ENCODE measurements at places on chromosomes 4 and X.

GRCh38 chr4:78829296-78829695 lies 53.1 kb downstream of the BMP2K start:
- H3K27me3 ChIP-seq, result no peaks in the 10 kb centered on the region
- no peak overlapping the region for H3K4me3 ChIP-seq
- peaks cover 71% of the 10 kb centered on the region for H3K36me3 ChIP-seq
- DNase-seq, result no peak

DNA sequence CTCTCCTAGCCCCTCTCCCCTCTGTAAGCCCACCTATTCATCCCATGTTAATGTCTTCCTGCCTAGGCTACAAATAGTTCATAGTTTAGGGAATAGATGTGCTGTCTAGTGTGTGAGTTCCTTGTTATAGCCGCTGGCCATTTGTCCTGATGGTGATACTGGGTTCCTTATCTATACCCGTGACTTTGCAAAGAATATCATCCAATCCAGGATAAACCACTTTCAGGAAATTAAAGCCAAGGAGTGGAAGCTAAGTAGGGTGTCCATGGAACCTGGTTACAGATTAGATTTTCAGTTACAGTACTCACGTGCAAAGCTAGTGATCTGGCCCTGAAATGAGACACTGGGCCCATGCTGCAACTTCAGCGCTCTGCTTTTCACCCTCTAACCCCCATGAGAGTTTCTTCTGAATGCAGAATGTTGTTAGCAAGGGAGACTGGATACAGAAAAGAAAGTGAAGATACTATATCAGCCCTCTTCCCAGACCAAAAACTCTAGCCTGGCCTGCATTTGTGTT lies 111.4 kb downstream of the TMEM164 start:
- H3K36me3 ChIP-seq, result no peaks in the 10 kb centered on the region
- H3K27ac ChIP-seq, result no peak overlapping the region
- H3K4me3 ChIP-seq, result no peak overlapping the region
- H3K4me1 ChIP-seq, result no peaks in the 10 kb centered on the region
- DNase-seq, result no peak

GRCh38 chr4:3710451-3711182 lies 55.6 kb upstream of the ADRA2C start:
- H3K27me3 ChIP-seq, result peaks cover 5% of the 10 kb centered on the region
- H3K36me3 ChIP-seq, result no peaks in the 10 kb centered on the region
- DNase-seq, result no peak

- no peak overlapping the region for H3K4me3 ChIP-seq
- H3K4me1 ChIP-seq, result peaks cover 2% of the 10 kb centered on the region
- H3K36me3 ChIP-seq, result no peaks in the 10 kb centered on the region
- no peak overlapping the region for H3K27ac ChIP-seq
- DNase-seq, result peak; percentile 67
Observed at GRCh38 chr4:25767877-25768725, 94.7 kb downstream of the SEL1L3 start.

DNA sequence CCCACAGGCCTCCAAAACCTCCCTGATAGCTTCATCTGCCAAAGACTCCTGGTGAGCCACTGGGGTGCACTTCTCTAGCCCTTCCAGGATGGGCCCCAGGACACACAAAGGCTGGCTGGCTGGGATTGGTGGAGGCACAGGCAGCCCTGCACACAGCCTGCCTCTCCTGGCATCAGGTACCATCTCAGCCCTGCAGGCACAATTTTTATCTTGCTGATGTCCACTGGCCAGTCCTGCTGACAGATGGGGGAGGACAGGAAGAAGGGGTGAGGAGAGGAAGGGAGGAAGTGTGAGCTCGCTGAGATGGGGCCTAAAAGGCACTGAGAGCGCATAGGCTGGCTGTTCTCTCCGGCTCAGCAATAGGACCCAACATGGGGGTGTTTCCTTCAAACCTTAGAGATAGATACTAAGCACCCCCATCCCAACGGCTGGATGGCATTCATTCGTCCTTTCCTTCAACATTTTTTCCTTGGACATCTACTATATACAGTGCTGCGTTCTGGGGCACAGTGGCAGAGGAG lies 92.7 kb downstream of the PJA1 start:
- H3K27me3 ChIP-seq, result peaks cover 92% of the 10 kb centered on the region
- DNase-seq, result no peak
- H3K4me1 ChIP-seq, result no peaks in the 10 kb centered on the region

GRCh38 chrX:119579414-119579813 lies 5.1 kb downstream of the UBE2A start:
- no peak for DNase-seq
- H3K27ac ChIP-seq, result no peak overlapping the region
- peaks cover 4% of the 10 kb centered on the region for H3K27me3 ChIP-seq

DNA sequence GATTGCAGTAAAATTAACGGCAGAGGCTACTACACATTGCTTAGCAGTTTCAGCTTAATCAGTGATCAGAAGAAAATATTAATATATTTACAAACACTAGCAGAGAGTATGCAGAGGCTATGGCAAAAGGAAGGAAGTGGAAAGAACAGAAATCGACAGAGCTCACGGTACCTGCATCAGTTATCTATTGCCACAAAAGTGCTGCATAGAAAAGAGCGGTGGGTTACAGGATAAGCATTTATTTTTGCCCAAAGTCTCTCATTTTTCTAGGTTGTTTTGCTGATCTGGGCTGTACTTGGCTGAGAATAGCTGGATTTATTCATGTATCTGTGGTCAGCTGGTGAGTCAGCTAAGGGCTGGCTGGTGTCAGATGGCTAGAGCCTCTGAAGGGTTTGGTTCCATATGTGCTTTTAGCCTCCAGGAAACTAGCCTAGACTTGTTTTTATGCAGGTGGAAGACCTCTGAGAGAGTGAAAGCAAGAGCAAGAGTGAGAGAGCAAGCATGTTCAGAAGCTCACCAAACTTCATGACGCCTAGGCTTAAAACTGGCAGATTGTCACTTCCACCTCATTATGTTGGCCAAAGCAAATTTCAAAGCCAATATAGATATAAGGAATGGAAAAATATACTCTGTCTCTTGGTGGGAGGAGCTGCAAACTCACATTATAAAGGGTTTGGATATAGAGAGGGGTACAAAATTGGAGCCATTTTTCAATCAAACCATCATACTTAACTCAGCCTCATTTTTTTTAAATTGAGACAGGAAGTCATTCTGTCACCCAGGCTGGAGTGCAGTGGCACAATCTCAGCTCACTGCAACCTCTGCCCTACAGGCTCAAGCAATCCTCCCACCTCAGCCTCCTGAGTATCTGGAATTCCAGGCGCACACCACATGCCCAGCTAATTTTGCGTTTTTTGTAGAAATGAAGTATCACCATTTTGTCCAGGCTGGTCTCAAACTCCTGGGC lies 153.2 kb upstream of the RPL34 start:
- no peaks in the 10 kb centered on the region for H3K36me3 ChIP-seq
- H3K27ac ChIP-seq, result peak overlapping the region; percentile 90
- peaks cover 3% of the 10 kb centered on the region for H3K4me1 ChIP-seq

- no peak for DNase-seq
- no peaks in the 10 kb centered on the region for H3K4me1 ChIP-seq
- H3K4me3 ChIP-seq, result no peak overlapping the region
- H3K27me3 ChIP-seq, result no peaks in the 10 kb centered on the region
- H3K36me3 ChIP-seq, result no peaks in the 10 kb centered on the region
Observed at GRCh38 chrX:23644744-23645143, 22.5 kb upstream of the PRDX4 start.

GRCh38 chrX:44899946-44900345 lies 27.0 kb downstream of the KDM6A start:
- no peaks in the 10 kb centered on the region for H3K4me1 ChIP-seq
- H3K4me3 ChIP-seq, result no peak overlapping the region
- H3K27me3 ChIP-seq, result no peaks in the 10 kb centered on the region
- no peak for DNase-seq

- no peak overlapping the region for H3K27ac ChIP-seq
- no peaks in the 10 kb centered on the region for H3K4me1 ChIP-seq
- no peak overlapping the region for H3K4me3 ChIP-seq
- H3K27me3 ChIP-seq, result no peaks in the 10 kb centered on the region
- peak; percentile 66 for DNase-seq
Observed at GRCh38 chr4:13347517-13348125, 136.5 kb downstream of the RAB28 start.

- H3K36me3 ChIP-seq, result no peaks in the 10 kb centered on the region
- no peak overlapping the region for H3K27ac ChIP-seq
- H3K27me3 ChIP-seq, result no peaks in the 10 kb centered on the region
- no peak for DNase-seq
- no peaks in the 10 kb centered on the region for H3K4me1 ChIP-seq
- H3K4me3 ChIP-seq, result no peak overlapping the region
Observed at GRCh38 chr4:174531486-174531885, 9.2 kb upstream of the HPGD start.

- no peaks in the 10 kb centered on the region for H3K36me3 ChIP-seq
- H3K27ac ChIP-seq, result peak overlapping the region; percentile 88
- no peaks in the 10 kb centered on the region for H3K27me3 ChIP-seq
- H3K4me1 ChIP-seq, result peaks cover 12% of the 10 kb centered on the region
Observed at GRCh38 chr4:144666539-144667175, 20.7 kb downstream of the HHIP start.

DNA sequence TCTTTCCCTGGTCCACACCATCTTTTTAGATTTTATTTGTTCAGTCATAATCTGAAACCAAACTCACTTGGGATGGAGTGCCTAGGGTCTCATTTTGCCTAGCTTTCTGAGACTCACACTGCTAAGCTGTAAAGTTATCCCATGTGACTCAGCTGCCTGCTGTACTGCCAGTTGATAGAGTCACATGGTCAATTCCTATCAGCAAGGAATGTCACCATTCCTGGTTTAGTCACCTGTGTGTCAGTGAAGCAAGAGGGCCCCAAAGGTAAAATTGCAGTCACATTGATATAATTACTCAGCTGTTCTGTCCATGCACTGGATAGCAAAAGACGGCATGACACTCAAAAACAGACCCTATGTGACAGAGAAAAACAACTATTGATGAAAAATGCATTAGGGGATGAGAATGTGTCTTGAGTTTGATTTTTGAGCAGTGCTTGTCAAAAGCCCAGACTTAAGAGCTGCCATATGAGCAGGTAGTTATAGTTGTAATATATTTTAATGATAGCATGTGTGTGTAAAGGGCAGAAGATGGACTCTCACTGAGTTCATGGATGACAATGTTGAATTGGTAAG lies 413.2 kb downstream of the PPARGC1A start:
- H3K4me3 ChIP-seq, result no peak overlapping the region
- H3K36me3 ChIP-seq, result no peaks in the 10 kb centered on the region
- no peaks in the 10 kb centered on the region for H3K4me1 ChIP-seq

GRCh38 chr4:170805352-170805751 lies 715.6 kb upstream of the AADAT start:
- H3K36me3 ChIP-seq, result no peaks in the 10 kb centered on the region
- H3K27me3 ChIP-seq, result no peaks in the 10 kb centered on the region
- H3K27ac ChIP-seq, result no peak overlapping the region
- no peaks in the 10 kb centered on the region for H3K4me1 ChIP-seq
- no peak for DNase-seq

- no peak overlapping the region for H3K4me3 ChIP-seq
- no peak for DNase-seq
- no peaks in the 10 kb centered on the region for H3K36me3 ChIP-seq
- H3K27ac ChIP-seq, result no peak overlapping the region
- no peaks in the 10 kb centered on the region for H3K27me3 ChIP-seq
Observed at GRCh38 chr4:166996216-166996615, 238.1 kb downstream of the SPOCK3 start.

DNA sequence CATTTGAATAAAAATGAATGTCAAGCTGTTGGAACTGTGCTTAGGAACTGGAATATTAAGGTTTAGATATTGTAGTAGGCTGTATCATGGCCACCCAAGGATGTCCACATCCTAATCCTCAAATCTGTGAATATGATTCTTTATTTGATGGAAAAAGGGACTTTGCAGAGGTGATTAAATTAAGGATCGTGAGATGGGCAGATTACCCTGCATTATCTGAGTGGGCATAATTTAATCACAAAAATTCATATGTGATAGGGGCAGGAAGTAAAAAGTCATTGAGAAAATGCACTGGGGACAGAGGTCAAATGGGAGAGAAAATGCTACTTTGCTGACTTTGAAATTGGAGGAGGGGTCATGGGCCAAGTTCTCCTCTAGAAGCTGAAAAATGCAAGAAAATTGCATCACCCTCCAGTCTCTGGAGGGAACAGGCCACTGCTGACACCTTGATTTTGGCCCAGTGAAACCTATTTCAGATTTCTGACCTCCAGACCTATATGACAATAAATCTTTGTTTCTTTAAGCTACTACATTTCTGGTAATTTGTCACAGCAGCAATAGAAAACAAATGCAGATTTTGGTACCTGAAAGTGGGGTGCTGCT lies 521.4 kb downstream of the PCDH7 start:
- no peak for DNase-seq
- H3K4me1 ChIP-seq, result no peaks in the 10 kb centered on the region
- H3K36me3 ChIP-seq, result no peaks in the 10 kb centered on the region
- H3K27ac ChIP-seq, result no peak overlapping the region

DNA sequence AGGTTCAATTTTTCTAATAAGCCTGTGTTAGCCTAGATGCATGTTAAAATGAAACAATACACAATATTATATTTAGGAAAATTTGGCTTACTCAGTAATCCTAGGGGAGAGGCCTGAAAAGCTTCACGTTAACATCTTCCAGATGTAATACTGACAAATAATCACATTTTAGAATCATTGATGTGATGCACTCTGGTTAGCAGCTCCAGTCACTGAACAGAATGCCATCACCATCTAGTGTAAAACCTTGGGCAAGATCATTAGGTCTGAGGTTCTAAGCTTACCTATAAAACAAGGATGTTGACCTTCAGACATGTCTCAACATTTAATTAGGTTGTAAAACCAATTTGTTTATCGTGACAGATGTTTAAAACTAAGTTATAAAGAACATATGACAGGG lies 1704.8 kb downstream of the STIM2 start:
- no peak for DNase-seq
- H3K4me1 ChIP-seq, result no peaks in the 10 kb centered on the region
- H3K27me3 ChIP-seq, result no peaks in the 10 kb centered on the region
- H3K4me3 ChIP-seq, result no peak overlapping the region

GRCh38 chr4:145130788-145131399 lies 32.8 kb downstream of the ABCE1 start:
- H3K27ac ChIP-seq, result peak overlapping the region; percentile 60
- peaks cover 7% of the 10 kb centered on the region for H3K36me3 ChIP-seq
- no peak overlapping the region for H3K4me3 ChIP-seq
- no peaks in the 10 kb centered on the region for H3K27me3 ChIP-seq
- DNase-seq, result peak; percentile 64

GRCh38 chr4:184386271-184386781 lies 88.0 kb downstream of the IRF2 start:
- H3K27me3 ChIP-seq, result no peaks in the 10 kb centered on the region
- H3K4me3 ChIP-seq, result no peak overlapping the region
- H3K27ac ChIP-seq, result no peak overlapping the region
- no peak for DNase-seq
- peaks cover 60% of the 10 kb centered on the region for H3K36me3 ChIP-seq

- no peaks in the 10 kb centered on the region for H3K27me3 ChIP-seq
- H3K4me1 ChIP-seq, result peaks cover 4% of the 10 kb centered on the region
- DNase-seq, result no peak
- no peak overlapping the region for H3K4me3 ChIP-seq
- H3K36me3 ChIP-seq, result no peaks in the 10 kb centered on the region
Observed at GRCh38 chr4:55080174-55080865, 45.1 kb downstream of the KDR start.

- peaks cover 15% of the 10 kb centered on the region for H3K4me1 ChIP-seq
- no peaks in the 10 kb centered on the region for H3K36me3 ChIP-seq
- H3K27ac ChIP-seq, result no peak overlapping the region
- H3K4me3 ChIP-seq, result no peak overlapping the region
- DNase-seq, result no peak
Observed at GRCh38 chrX:72101597-72102037, 30.1 kb downstream of the RTL5 start.

Measured in mesenchymal stem cell (in vitro differentiated cells and primary cell).